ENCODE measurements at places on chromosomes 7 and 10.
A peak's percentile ranks its signal among the peaks of the same experiment; 100 is the strongest.

- DNase-seq = no peak
Observed at GRCh38 chr10:74728225-74728624, 98.2 kb upstream of the KAT6B start.

- DNase-seq = no peak
Observed at GRCh38 chr10:74518061-74518460, 308.3 kb upstream of the KAT6B start.

- DNase-seq = peak; percentile 41
Observed at GRCh38 chr10:95513941-95514392, 47.2 kb downstream of the SORBS1 start.

DNA sequence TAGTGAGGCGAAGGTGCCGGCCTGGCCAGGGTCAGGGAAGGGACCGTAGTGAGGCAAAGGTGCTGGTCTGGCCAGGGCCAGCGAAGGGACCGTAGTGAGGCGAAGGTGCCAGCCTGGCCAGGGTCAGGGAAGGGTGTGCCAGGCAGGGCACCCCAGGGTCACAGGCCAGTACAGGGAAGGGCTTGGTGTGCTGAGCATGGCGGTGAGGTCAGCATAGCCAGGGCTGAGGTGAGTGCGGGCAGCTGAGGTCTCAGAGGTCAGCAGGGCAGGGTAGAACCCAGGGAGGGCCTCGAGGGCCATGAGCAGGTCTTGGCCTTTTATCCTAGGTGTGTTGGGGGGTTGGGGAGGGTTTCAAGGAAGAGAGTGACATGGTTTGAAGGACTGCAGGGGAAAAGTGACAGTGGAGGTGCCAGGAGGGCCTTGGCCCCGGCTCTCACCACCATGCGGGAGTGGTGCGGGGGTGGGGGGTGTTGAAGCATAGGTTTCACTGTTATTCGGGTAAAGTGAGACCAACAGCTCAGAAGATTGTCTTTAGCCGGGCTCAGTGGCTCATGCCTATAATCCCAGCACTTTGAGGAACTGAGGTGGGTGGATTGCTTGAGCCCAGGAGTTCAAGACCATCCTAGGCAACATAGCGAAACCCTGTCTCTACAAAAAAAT lies 93.3 kb downstream of the CHST15 start:
- no peak for DNase-seq

DNA sequence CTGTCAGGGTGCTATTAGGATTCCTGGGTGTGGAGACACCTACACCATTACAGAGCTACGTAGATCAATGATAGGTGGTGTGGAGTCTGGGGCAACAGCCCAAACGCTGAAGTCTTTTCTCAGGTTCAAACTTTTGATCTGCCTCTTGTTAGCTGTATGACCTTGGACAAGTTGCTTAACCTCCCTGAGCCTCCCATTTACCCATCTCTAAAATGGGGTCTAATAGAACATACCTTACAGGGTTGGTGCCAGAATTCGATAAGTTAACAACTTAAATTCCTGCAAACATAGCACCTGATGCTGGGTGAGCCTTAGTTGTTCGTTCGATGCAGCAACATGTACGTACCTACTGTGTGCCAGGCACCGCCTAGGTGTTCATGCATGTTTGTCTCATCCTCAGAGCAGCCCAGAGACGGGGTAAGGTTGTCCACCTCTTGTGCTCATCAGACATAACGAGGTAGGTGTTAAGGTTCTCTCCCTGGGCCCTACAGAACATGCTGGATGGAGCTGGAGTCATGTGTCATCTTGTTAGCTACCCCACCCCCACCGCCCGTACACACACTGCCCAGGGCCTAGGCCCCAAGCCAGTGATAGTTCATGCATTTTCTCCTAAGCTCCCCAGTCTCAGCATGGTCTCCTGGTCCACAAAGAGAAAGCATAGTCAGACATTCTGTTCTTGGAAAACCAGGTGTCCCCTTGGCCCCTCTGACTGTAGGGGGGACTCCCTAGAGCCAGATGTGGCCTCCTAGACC lies 41.0 kb upstream of the SLC29A3 start:
- no peak for DNase-seq

DNA sequence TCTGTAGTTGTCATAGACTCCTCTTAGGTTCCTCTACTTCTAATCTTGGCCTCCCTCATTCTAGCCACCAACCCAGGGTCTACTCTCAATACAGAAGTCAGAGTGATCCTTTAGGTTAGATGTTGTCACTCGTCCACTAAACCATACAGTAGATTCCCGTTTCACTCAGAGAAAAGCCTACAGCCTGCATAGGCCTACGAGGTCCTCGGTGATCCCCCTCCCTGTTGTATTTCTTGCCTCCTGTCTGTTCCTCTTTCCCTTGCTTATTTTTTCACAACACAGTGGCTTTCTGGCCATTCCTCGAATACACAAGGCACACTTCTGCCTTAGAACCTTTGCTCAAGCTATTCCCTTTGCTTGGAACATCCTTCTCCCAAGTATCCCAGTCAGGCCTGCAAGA lies 183.0 kb upstream of the PRSS1 start:
- DNase-seq = no peak

DNA sequence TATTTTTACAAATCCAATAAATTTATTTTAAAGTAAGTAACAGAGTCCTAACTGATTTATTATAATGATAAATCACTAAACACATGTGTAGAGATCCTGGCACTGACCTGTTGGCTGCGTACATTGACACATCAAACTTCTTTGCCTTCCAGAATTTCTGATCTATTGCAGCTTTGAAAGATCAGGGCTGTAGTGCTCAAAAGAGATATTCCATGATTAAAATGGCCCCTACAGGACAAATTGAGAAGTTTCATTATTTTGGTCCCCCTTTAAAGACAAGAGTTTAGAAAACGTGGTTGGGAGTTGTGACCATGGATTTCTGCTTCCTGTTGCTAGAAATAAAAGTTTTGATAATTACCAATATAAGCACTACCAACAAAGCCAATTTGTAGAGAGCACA lies 87.7 kb upstream of the PDK4 start:
- DNase-seq = no peak

- peak; percentile 61 for DNase-seq
Observed at GRCh38 chr7:101486433-101487104, 123.9 kb downstream of the COL26A1 start.

- no peak for DNase-seq
Observed at GRCh38 chr7:33452805-33453502, 323.6 kb downstream of the BBS9 start.
